Pulmonary artery endothelial cell (primary cell): ENCODE measurements at places on chromosomes 6 and 20. TPM values are rescaled to one million over a fixed set of nuclear protein-coding genes. Genes with fewer than 3 reads are reported as not detected.

The DDO gene
- 0.53 and 2.7 TPM in 2 replicates for total RNA-seq

The TTBK1 gene
- under 0.01 and 0.07 TPM in 2 replicates for total RNA-seq

The OOEP gene
- total RNA-seq = not detected in 2 replicates

The FNDC11 gene
- 1.1 and 1.9 TPM in 2 replicates for total RNA-seq

The PRSS35 gene
- total RNA-seq = 0.07 TPM in 2 replicates

The NOTCH4 gene
- total RNA-seq = 20.1 and 25.0 TPM in 2 replicates

The SCGN gene
- not detected in 2 replicates for total RNA-seq

The LGSN gene
- total RNA-seq = not detected in 2 replicates

The EHMT2 gene
- 46.4 and 61.8 TPM in 2 replicates for total RNA-seq

The BNIP5 gene
- total RNA-seq = not detected in 2 replicates

The PXMP4 gene
- 7.1 TPM in 2 replicates for total RNA-seq

The TMC2 gene
- total RNA-seq = not detected in 2 replicates

The PCMT1 gene
- 130 and 165 TPM in 2 replicates for total RNA-seq

The SALL4 gene
- under 0.01 and 0.07 TPM in 2 replicates for total RNA-seq

The PTPRT gene
- not detected in 2 replicates for total RNA-seq

The ZC3H12D gene
- 0.07 and 0.18 TPM in 2 replicates for total RNA-seq

The TRIM15 gene
- not detected in 2 replicates for total RNA-seq

The IP6K3 gene
- total RNA-seq = not detected in 2 replicates

The NOX3 gene
- total RNA-seq = not detected in 2 replicates

The NR2E1 gene
- not detected in 2 replicates for total RNA-seq

The ARMH2 gene
- not detected in 2 replicates for total RNA-seq

The SLC22A2 gene
- not detected in 2 replicates for total RNA-seq

The AIF1 gene
- total RNA-seq = not detected in 2 replicates

The TFAP2D gene
- total RNA-seq = not detected in 2 replicates

The ANKRD66 gene
- total RNA-seq = not detected in 2 replicates

The MCM8 gene
- total RNA-seq = 9.1 and 20.8 TPM in 2 replicates

The MLN gene
- total RNA-seq = not detected in 2 replicates

The RNF144B gene
- 113 and 148 TPM in 2 replicates for total RNA-seq

The IL17F gene
- total RNA-seq = not detected in 2 replicates

The TMEM244 gene
- total RNA-seq = not detected in 2 replicates

The CRISP3 gene
- total RNA-seq = not detected in 2 replicates

The SAMD5 gene
- 2.5 and 2.6 TPM in 2 replicates for total RNA-seq

The LEMD2 gene
- 40.4 and 58.0 TPM in 2 replicates for total RNA-seq

The MEP1A gene
- total RNA-seq = not detected in 2 replicates

The TRERF1 gene
- 0.40 and 0.85 TPM in 2 replicates for total RNA-seq

The PPP1R16B gene
- 118 and 144 TPM in 2 replicates for total RNA-seq

The AFG1L gene
- total RNA-seq = 1.7 and 2.5 TPM in 2 replicates

The SLC17A1 gene
- not detected in 2 replicates for total RNA-seq

The CD40 gene
- total RNA-seq = 9.1 and 12.7 TPM in 2 replicates

The MLIP gene
- total RNA-seq = 10.8 and 21.7 TPM in 2 replicates

The LAMA4 gene
- 516 and 517 TPM in 2 replicates for total RNA-seq

The TRIM10 gene
- total RNA-seq = not detected in 2 replicates

The MCHR2 gene
- total RNA-seq = not detected in 2 replicates

The WFDC5 gene
- not detected in 2 replicates for total RNA-seq

The BLTP3A gene
- 6.4 and 7.5 TPM in 2 replicates for total RNA-seq

The METTL24 gene
- total RNA-seq = not detected in 2 replicates

The TP53TG5 gene
- total RNA-seq = not detected in 2 replicates

The TREM1 gene
- not detected in 2 replicates for total RNA-seq

The HAO1 gene
- total RNA-seq = 0.07 TPM in 1 of 2 replicates, not detected in the other

The BMP2 gene
- 16.1 and 24.2 TPM in 2 replicates for total RNA-seq

The FAM229B gene
- 9.4 and 14.4 TPM in 2 replicates for total RNA-seq

The JPH2 gene
- total RNA-seq = not detected in 2 replicates

The ELOVL4 gene
- 0.71 and 0.99 TPM in 2 replicates for total RNA-seq
